ENCODE measurements at places on chromosomes 5 and 9.

DNA sequence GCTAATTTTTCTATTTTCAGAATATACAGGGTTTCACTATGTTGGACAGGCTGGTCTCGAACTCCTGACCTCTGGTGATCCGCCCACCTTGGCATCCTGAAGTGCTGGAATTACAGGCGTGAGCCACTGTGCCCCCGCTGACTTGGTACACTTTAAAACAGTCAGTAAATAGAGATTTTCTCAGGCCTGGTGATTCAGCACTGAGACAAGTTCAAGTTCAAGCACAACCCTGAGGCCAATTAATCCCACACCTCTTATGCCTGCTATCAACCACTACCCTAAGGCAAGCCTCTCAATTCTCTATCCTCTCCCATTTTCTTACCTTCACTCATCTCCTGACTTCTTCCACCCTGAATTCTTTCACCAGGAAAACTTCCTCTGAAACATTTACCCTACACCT, 18.9 kb downstream of the MUSK start:
- no peak for DNase-seq

DNA sequence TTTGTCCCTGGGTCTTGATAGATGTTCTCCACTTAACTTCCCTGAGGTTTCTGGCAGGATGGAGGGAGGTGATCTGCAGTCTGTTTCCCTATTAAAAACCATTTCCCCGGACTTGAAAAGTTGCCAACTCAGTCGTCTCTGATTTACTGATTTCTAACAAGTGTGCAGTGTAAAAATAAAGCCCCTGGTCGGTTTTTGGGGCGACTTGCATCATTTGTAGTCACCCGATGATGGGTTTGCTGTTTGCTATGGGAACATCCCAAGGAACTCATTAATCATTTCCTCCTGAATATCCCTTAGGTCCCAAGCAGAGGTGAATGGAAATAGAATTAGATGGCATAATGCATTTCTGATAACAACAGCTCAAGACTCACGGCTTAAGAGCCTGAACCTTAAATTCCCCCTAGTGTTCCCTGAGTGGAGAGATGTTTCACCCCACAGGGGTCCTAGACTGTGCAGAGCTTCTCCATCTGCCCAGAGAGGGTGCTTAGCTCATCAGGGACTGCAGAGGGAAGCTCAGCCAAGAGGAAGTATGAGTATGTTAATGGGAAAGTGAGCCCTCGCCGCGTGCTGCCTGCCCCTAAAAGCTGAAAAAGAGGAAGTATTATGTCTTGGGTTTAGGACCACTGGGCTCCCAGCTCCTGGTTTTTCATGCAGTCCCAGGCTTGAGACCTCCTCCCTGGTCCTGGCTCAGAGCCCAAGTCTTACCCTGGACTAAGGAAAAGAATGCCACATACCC, 115.1 kb upstream of the DAP start:
- DNase-seq: no peak

GRCh38 chr9:91071184-91071990, 269.8 kb downstream of the SYK start:
- DNase-seq: no peak

GRCh38 chr9:36322462-36322861, 64.2 kb upstream of the GNE start:
- no peak for DNase-seq

- no peak for DNase-seq
Observed at GRCh38 chr5:137600721-137601360, 101.7 kb upstream of the SPOCK1 start.

- no peak for DNase-seq
Observed at GRCh38 chr5:458547-459353, 15.8 kb downstream of the EXOC3 start.

GRCh38 chr5:149036970-149037369, 25.9 kb downstream of the SH3TC2 start:
- DNase-seq: no peak

- no peak for DNase-seq
Observed at GRCh38 chr9:133830310-133830709, 92.2 kb upstream of the SARDH start.

DNA sequence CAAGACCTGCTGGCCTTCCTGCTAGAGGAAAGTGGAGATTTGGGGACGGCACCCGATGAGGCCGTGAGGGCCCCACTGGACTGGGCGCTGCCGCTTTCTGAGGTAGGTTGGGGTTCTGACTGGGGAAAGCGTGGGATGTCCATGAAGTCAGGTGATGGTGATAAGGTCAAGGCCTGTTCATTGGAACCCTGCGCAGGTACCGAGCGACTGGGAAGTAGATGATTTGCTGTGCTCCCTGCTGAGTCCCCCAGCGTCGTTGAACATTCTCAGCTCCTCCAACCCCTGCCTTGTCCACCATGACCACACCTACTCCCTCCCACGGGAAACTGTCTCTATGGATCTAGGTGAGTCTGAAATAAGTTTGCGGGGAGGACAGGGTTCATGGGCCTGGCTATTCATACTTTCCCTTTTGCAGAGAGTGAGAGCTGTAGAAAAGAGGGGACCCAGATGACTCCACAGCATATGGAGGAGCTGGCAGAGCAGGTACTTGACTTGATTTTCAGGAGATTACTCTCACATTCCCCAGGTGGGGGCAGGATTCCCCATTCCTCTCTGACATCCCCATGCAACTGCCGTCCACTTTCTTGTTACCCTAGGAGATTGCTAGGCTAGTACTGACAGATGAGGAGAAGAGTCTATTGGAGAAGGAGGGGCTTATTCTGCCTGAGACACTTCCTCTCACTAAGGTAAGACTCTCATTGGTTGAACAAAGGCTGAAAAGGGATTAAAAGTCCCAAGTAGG, 505 bp downstream of the CREB3 start:
- DNase-seq: no peak

- DNase-seq: no peak
Observed at GRCh38 chr5:1760231-1760630, 39.4 kb downstream of the MRPL36 start.

DNA sequence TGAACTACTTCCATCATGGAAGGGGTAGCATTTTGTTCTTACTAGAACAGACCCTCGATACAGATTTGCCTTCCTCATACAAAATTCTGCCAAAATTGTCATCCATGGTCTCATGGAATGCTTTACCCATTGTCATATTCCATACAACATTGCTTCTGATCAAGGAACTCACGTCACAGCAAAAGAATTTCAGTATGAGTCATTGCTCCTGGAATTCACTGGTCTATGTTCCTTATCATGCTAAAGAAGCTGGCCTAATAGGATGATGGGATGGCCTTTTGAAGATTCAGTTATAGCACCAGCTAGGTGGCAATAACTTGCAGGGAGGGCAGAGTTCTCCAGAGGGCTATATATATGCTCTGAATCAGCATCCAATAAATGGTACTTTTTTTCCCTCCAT, 18.2 kb upstream of the FNIP1 start:
- no peak for DNase-seq

- DNase-seq: no peak
Observed at GRCh38 chr9:129392093-129392541, 214.1 kb upstream of the IER5L start.

GRCh38 chr5:134638760-134639201, 6.2 kb upstream of the SAR1B start:
- DNase-seq: no peak

GRCh38 chr5:8471581-8471980, 602.6 kb downstream of the MTRR start:
- no peak for DNase-seq

- no peak for DNase-seq
Observed at GRCh38 chr5:84564321-84565075, 179.8 kb upstream of the EDIL3 start.

GRCh38 chr5:106574820-106575219, 1095.9 kb downstream of the EFNA5 start:
- DNase-seq: no peak

DNA sequence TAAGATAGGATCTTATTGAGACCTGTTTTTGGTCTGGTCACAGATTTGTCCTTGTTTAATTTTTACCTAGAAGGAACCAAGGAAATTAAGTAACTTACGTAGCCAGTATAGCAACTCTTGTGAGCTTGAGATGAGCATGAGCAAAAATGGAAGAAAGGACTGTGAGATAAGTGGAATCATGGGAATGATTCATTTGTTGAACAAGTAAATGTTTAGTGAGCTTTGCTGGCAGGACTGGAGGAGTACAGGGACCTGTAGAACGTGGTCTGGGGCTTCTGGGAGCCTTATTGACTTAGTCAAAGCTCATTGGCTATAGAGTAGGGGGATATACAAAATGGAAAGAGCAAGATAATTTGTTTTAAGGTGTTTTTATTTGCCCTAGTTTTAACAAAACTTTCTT, 3.0 kb downstream of the RAD23B start:
- no peak for DNase-seq

GRCh38 chr9:20599195-20599594, 23.1 kb downstream of the MLLT3 start:
- DNase-seq: no peak

GRCh38 chr5:62305358-62305714, 670 bp upstream of the KIF2A start:
- no peak for DNase-seq

DNA sequence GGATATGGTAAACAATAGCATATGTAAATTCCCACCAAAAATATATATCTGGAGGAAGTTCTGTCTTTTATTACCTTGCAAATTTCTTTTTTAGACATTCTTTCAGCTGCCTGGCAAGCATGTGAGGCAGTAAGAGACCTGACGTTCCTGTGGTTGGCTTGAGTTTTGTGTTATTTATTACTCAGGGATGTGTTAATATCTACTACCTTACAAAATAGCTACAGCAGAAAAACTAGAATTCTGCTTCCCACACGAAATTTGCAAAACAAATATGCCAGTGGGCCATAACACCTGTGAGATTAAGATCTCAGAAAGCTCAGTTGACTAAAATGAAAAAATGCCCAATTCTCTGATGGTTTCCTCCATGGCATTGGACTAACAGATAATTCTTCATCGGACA, 274.2 kb downstream of the TMEM167A start:
- DNase-seq: no peak

GRCh38 chr9:127075624-127076372, 46.6 kb downstream of the ANGPTL2 start:
- DNase-seq: no peak

- DNase-seq: no peak
Observed at GRCh38 chr9:99966001-99966400, 59.5 kb downstream of the STX17 start.

DNA sequence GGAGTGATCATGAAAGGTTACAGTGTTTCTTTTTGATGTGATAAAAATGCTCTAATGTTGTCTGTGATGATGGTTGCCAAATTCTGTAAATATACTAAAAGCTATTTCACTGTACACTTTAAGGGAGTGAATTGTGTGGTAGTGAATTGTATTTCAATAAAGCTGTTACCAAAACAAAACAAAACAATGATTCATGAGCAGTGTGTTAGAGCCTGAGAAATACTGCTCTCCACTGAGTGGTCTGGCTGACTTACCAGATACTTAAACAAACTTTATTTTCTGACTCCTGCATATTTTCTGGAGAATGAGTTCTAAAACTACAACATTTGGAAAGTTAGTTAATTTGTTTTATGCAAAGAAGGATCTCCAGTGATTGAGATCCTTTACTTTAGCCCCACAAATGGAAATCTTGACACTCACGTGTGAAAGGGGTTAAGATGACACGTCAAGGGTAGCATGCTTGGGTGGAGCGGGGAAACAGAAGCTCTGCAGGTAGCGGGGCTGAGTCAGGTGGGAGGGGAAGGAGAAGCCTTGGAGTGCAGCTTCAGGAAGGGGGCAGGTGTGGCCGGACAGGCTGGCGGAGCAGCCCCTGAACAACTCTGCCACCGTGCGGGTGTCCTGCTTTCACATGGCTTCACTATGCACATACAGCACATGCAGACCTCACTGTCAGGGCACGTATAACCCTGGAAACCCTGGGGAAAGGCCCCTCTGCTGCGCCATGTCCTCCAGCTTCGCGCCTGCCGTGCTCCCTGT, 256.7 kb downstream of the IRX1 start:
- DNase-seq: no peak

- no peak for DNase-seq
Observed at GRCh38 chr5:10030219-10030831, 219.4 kb downstream of the ATPSCKMT start.

DNA sequence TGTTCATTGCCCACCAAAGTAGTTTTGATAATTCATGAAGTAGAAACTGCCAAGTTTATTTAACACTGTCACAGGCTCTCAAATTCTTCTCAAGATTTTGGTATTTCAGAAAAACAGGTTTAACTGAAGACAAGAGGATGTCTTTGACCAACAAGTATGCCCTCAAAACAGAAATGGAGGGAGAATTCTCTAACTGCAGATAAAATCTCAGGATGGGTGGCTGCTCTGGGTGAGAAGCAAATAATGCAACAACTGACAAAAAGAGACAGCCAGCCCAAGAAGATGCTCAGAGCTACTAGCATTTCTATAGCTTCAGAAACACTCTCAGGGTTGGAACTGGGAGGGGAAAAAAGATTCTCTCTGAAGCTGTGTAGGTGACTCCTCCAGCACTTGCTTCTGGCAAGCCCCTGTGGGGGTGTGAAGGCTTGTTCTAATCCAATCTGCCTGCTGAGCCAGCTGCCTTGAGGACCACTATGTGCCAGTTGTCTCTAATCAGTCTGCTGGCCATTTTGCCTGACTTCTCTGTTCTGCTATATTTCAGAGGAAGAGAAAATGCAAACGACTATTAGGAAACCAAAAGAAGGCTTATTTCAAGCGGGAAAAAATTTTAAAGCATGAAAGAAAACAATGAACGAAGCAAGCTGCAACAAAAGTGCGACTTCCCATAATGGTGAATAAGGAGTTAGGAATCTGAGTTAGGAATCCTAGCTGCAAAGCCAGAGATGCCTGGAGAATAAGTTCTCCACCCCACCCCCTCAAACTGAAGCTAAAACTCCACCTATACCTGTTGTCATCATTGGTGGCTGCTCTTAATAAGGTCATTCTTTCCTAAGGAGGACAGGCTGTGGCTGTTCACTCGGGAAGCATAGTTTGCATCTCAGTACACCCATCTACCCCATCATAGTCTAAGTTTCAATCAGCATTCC, 147.5 kb downstream of the GNAQ start:
- no peak for DNase-seq

DNA sequence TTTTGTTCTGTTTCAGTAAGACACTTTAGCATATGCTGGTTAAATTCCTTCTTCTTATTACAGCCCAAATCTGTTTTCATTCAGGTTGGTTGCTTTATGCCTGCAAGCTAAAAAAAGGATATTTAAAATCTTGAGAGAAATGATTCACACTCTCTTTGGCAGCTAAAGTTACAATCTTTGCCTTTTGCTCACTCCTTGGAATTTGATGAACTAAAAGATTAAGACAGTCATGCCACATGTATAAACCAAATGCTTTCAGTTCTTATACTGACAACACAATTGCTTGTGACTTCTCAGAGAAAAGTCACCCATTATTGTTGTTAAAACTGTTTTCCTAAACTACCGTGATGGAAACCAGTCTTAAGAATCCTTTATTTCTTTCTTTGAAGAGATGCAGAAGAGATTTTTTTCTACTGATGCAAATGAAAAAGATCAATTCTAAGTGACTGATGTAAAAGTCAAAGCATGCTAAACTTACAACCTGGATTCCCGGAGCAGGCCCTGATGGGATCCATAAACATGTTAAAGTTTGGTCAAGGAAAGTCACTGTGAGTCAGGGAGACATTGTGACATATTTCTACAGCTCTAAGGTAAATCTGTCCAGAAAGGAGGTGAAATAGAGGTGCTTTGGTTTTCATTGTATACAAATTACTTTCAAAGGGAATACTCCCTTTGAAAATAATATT, 144.2 kb upstream of the CDH10 start:
- no peak for DNase-seq

All from T-helper 9 cell (primary cell).